ENCODE measurements at places on chromosomes 16 and 17.

DNA sequence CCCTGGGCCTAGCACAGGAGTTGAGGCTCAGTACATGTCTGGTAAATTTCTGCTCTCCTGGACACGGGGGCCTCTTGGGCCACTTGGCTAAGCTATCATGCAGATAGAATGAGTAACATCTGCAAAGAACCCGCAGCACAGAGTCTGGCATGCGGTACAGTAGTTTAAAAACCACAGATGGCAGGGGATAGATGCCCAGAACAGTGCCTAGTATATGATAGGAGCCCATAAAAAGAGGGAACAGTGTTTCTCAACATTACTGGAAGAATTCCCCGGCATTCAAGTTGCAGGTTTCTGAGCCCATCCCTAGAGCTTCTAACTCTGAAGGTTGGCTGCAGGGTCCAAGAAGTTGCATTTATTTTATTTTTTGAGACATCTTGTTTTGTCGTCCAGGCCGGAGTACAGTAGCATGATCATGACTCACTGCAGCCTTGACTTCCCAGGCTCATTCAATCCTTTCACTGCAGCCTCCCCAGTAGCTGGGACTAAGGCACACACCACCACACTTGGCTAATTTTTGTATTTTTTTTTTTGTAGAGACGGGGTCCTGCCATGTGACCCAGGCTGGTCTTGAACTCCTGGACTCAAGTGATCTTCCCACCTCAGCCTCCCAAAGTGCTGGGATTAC is 5.8 kb downstream of the CDIPT start:
- DNase-seq, result no peak

GRCh38 chr17:77160091-77160874 is 19.5 kb downstream of the SEC14L1 start:
- DNase-seq, result no peak

DNA sequence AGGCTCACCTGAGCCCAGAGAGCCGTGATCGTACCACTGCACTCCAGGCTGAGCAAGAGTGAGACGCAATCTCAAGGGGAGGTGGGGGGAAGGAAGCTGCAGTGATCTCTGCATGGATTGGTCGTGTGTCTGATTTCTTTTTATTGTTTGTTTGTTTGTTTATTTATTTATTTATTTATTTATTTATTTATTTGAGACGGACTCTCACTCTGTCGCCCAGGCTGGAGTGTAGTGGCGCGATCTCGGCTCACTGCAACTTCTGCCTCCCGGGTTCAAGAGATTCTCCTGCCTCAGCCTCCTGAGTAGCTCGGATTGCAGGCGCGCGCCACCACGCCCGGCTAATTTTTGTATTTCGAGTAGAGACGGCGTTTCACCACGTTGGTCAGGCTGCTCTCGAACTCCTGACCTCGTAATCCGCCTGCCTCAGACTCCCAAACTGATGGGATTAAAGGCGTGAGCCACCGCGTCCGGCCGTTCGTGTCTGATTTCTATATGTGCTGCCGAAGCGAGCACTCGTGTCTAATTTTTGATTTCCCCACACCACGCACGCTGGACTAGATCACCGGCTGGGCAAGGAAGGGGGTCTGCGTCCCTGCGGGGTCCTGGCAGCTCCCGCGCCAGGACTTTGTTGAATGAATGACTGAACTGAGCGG is 448 bp upstream of the TNFRSF12A start:
- DNase-seq, result no peak

- no peak for DNase-seq
Measured at GRCh38 chr17:6020376-6021010, 49.7 kb upstream of the WSCD1 start.

All from inflammatory macrophage treated with lipopolysaccharide for 4 hours (primary cell).